ENCODE measurements at places on chromosomes 13 and 19.

GRCh38 chr13:50891206-50891605, 18.4 kb upstream of the RNASEH2B start:
- DNase-seq, result no peak

- DNase-seq, result no peak
Measured at GRCh38 chr19:16035601-16036297, 40.5 kb upstream of the TPM4 start.

GRCh38 chr19:34269968-34270621, 15.7 kb downstream of the GARRE1 start:
- peak; percentile 56 for DNase-seq

GRCh38 chr13:79867254-79867653, 386.3 kb downstream of the NDFIP2 start:
- DNase-seq, result no peak

DNA sequence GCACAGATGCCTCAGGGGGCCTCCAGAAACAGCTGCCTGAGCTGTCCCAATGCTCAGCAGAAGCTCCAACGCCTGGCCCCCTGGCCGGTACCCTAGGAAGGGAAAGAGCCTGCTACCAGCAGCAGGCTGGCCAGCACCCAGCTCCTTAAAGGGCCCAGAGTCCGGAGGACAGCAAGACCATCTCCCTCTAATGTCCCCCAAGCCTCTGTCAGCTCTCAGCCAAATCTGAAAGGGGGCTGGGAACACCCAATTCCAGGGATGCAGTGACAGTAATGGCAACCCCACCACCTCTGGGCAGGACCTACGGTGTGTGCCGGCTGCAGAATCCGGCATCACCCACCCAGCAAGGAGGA, 4.2 kb downstream of the PPP6R1 start:
- DNase-seq, result no peak

DNA sequence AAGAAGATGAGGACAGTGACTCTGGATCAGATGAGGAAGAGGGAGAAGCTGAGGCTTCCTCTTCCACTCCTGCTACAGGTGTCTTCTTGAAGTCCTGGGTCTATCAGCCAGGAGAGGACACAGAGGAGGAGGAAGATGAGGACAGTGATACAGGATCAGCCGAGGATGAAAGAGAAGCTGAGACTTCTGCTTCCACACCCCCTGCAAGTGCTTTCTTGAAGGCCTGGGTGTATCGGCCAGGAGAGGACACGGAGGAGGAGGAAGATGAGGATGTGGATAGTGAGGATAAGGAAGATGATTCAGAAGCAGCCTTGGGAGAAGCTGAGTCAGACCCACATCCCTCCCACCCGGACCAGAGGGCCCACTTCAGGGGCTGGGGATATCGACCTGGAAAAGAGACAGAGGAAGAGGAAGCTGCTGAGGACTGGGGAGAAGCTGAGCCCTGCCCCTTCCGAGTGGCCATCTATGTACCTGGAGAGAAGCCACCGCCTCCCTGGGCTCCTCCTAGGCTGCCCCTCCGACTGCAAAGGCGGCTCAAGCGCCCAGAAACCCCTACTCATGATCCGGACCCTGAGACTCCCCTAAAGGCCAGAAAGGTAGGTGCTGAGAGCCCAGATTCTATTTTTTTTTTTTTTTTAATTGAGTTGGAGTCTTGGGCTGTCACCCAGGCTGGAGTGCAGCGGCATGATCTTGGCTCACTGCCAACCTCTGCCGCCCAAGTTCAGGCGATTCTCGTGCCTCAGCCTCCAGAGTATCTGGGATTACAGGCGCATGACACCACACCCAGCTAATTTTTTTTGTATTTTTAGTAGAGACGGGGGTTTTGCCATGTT, 2.3 kb downstream of the PPP1R15A start:
- DNase-seq, result no peak

DNA sequence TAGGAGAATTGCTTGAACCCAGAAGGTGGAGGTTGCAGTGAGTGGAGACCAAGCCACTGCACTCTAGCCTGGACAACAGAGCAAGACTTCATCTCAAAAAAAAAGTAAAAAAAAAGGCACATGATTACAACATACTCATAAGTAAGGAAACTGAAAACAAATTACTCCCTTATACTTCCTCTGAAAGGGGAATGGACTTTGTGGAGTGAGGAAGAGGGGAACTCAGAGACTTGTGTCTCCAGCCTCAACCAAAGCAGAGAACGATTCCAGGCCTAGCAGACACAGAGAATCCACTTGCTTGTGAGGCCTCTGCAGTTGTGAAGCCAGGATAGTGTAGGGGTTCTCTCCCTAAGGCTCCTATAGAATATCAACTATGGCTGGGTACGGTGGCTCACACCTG, 4.3 kb upstream of the LATS2 start:
- no peak for DNase-seq

GRCh38 chr19:784541-784940, 12.7 kb upstream of the PTBP1 start:
- DNase-seq, result no peak

GRCh38 chr19:56146904-56147303, 5.8 kb downstream of the ZNF444 start:
- DNase-seq, result no peak

GRCh38 chr19:43936188-43936587, 1.1 kb upstream of the ZNF45 start:
- no peak for DNase-seq
